ENCODE measurements at places on chromosomes 12 and 14.

- no peak for DNase-seq
Measured at GRCh38 chr14:103232831-103233319, 101.2 kb upstream of the EIF5 start.

DNA sequence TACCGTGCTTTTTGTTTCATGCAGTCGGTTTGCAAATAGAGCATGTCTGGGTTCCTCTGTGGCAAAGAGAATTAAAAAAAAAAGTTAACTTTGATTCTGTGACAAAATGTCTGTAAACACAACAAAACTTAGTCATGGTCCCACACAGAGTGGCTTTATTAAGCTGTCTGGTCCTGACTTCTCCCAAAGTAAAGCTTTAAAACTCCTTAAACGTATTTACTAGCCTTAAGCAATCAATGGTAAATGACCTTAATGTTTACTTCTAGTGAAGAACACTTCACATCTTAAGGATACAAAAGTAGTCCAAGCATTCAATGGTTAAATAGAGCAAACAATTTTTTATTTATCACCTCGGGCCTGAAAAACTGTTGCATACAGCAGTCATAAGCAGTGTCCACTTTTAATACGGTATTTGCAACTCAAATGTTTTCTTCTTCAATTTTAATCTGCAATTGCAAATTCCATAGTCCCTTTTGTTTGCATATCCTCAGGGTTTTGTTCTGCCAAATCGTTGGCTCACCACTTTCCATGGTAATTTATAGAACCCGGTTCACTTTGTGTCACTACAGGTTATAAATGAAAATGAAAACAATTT is 453.0 kb upstream of the MIS18BP1 start:
- no peak for DNase-seq

DNA sequence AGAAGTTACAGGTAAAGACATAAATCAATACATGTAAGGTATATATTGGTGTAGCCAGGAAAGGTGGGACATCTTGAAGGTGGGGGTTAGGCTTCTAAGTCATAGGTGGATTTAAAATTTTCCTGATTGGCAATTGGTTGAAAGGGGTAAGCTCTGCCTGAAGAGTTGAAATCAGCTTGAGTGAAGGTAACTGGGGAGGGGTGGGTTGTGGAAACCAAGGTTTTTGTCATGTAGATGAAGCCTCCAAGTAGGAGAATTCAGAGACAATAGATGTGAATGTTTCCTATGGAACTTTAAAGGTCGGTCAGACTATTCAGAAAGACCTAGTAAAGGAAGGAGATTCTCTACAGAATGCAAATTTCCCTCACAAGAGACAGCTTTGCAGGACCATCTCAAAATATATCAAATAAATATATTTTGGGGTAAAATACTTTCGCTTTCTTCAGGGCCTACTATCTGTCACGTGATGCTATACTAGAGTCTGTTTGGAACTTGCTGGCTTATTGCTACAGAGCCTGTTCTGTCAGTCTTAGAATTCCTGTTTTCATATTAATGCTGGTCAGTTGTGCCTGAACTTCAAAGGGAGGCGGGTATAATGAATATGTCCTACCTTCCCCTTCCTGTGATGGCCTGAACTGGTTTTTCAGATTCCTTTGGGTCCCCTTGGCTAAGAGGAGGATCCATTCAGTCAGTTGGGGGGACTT is 20.6 kb upstream of the SPATA7 start:
- DNase-seq = no peak

GRCh38 chr12:65528127-65528526 is 249.6 kb downstream of the MSRB3 start:
- DNase-seq = no peak

DNA sequence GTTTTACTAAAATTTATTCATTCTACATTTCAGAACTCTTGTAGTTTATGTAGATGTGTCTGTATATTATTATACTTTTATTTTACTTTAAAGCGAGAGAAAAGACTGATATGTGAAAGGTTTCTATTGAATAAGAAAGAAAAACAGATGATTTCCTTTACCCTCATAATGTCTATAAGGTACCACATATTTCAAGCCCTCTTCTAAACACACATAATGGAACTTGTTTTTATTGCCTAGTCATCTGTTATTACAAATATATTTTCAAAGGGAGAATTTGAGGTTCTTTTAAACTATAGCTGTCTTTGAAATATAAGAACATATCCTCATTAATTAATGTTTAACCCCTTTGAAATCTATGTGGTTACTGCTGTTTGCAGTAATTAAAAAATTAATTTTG is 34.5 kb downstream of the NAV3 start:
- DNase-seq = no peak

DNA sequence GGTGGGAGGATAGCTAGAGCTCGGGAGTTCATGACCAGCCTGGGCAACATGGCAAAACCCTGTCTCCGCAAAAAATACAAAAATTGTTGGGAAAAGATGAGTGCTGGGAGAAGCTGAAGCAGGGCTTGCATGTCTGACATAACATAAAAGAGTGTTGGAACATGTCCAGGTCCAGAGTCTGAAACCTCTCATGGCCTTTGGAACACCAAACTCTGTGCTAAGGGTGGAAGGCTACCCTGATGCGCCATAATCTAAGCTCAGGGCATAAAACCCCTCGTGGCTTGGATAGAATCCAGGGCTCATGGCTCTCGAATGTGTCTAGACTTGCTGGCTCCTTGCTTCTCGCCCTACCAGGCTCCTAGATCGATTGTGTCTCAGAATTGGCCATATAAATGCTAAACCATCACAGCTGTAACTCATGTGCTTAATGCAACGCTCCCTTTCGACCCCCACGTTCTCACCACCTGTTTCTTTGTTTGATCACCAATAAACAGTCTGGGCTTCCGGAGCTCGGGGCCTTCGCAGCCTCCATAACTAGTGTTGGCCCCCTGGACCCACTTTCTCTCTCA is 6.7 kb upstream of the CLEC7A start:
- DNase-seq = peak; percentile 15

GRCh38 chr12:79250186-79250585 is 385.6 kb downstream of the SYT1 start:
- no peak for DNase-seq

DNA sequence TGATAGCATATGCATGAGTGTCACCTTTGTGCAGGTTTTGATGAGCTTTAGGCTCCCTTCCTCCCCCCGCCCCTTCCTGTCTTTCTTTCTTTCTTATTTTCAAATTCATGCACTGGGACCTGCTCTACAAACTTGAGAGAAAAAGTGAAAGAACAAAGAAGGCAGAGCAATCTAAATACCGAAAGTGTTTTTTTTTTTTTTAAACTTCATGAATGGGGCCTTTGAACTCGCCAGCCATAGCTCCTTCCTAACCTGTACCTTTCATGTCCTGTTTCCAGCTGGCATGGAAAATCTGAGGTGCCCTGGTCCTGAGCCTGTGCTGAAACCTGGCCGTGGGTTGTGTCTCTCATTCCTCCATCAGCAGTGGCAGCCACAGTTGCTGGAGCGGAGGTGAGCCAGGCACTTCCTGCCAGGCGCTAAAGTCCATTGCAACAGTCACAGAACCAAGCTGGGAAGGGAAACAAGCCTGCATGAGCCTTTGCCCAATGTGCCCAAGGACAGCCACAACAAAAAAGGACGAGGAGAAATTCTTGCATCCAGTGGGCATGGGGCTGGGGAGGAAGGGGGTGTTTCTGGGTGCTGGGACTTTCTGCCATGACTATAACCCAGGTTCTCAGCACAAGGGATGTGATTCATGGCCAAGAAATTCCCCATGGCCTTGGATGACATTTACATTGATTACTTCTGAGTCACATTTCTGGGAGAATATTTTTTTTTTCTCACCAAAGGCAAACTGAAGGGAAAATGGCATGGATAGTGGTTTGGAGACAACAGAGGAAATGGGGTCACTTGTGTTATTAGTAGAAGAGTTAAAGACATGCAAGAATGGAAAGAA is 102.7 kb downstream of the TMEM30B start:
- no peak for DNase-seq

- no peak for DNase-seq
Measured at GRCh38 chr12:63919756-63920155, 75.3 kb downstream of the SRGAP1 start.

DNA sequence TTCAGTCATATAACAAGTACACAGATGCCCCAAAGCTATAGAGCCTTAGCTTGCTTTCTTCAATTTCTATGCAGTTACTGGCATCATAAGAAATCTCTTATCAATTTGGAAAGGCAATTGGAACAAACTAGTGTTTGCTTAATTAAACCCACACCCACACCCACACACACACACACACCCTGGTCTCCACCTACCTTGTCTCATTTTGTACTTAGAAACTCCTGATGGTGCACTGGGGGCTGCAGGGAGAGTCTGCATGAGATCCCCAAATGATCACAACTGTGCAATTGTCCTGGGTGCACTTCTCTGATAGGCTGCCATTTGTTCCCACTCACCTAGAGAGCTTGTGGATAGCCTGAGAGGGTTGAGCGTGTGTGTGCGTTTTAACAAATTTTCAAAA is 40.5 kb upstream of the PTCSC3 start:
- no peak for DNase-seq

- DNase-seq = no peak
Measured at GRCh38 chr12:52659395-52659794, 7.4 kb upstream of the KRT2 start.

DNA sequence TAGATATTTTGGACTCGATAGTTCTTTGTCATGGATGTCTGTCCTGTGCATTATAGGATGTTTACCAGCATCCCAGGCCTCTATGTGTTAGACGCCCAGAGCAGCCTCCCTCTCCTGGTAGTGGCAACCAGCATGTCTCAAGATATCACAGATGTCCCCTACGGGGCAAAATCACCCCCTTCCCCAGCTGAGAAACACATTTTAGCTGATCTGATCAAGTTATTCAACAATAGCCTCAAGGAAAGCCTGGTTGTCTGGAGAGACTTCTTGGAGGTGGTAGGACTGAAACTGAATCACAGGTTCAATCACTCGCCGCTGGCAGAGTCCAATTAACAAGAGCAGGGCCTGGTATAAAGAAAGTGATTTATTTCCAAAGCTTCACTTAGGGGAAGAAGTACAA is 17.6 kb downstream of the BDKRB1 start:
- DNase-seq = no peak

DNA sequence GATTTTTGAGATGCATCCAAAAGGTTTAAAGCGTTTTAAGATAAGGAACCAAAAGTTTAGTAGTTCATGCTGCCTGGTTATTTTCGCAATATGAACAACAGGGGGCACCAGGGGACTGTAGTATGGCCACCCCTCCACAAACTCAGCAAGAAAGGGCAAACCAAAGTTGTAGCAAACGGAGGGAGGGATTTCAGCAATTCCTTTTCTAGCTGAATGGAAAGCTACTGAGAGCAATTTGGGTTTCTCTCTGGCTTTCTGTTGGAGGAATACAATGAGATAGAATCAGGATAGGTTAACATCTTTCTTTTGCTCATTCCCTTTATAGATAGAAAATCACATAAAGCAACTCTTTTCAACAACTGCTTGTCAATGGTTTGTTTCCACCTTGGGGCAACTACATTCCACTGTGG is 62.5 kb downstream of the DRAM1 start:
- peak; percentile 64 for DNase-seq

DNA sequence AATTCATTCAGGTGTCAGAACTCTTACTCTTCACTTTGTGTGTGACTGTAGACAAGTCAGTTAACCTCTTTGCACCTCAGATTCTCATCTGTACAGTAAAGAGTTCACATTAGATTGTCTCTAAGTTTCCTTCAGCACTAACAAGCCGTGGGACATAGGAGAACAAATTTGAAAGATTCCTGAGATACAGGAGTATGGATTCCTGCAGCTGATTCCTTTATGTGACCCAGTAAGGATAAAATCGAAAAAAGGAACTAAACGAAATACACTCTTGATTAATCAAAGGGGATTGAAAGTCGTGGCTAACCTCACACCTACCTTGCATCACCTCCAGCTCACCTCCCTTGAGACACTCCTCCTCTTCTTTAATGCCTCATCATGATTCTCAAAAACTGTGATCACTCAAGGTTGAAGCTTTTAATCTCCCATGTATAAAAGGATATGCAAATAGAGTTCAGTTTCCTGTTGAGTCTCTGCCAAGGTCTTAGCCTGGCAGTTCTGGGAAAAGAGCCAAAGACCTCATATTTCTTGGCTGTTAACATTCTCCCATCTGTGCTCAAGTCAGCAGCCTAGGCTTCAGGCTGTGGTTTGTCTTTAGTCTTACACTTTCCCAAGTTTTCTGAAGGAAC is 156.6 kb downstream of the DAD1 start:
- peak; percentile 77 for DNase-seq

DNA sequence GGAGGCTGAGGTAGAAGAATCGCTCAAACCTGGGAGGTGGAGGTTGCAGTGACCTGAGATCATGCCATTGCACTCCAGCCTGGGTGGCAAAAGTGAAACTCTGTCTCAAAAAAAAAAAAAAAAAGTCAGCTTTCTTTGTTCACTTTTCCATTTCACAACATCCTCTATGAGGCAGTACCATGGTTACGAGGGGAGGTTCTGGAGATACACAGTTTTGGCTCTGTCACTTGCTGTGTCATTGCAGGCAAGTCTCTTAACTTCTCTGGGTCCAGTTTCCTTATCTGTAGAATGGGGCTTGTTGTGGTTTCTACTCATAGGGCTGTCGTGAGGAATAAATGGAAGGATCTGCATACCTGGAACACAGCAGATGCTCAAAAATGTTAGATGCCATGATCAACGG is 75.6 kb upstream of the SLC24A4 start:
- peak; percentile 80 for DNase-seq

DNA sequence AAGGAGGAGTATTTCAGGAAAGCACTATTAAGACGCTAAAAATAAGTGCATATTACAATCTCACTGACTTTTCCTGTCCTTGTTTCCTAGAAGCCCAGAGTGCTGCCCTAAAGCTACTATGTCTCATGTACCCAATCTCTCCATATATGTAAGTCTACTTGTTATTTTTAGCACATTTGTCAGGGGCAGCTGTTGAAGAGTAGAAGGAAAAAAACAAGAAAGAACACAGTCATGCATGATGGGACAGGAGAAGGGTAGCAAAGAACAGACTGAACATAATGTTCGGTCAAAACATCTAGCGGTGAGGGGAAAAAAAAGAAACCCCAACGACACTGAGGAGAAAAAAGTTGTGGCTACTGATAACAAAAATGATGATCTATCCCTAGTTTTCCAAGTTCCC is 14.3 kb downstream of the YBX3 start:
- DNase-seq = no peak

- DNase-seq = no peak
Measured at GRCh38 chr12:131671276-131671675, 39.6 kb upstream of the SFSWAP start.

- DNase-seq = no peak
Measured at GRCh38 chr14:53764846-53765245, 191.8 kb downstream of the BMP4 start.

All from MV-4-11 (cell line).